ENCODE measurements at places on chromosomes 7 and 10.
A peak's percentile ranks its signal among the peaks of the same experiment; 100 is the strongest.

GRCh38 chr10:75620356-75620755 is 188.9 kb downstream of the LRMDA start:
- DNase-seq = no peak

DNA sequence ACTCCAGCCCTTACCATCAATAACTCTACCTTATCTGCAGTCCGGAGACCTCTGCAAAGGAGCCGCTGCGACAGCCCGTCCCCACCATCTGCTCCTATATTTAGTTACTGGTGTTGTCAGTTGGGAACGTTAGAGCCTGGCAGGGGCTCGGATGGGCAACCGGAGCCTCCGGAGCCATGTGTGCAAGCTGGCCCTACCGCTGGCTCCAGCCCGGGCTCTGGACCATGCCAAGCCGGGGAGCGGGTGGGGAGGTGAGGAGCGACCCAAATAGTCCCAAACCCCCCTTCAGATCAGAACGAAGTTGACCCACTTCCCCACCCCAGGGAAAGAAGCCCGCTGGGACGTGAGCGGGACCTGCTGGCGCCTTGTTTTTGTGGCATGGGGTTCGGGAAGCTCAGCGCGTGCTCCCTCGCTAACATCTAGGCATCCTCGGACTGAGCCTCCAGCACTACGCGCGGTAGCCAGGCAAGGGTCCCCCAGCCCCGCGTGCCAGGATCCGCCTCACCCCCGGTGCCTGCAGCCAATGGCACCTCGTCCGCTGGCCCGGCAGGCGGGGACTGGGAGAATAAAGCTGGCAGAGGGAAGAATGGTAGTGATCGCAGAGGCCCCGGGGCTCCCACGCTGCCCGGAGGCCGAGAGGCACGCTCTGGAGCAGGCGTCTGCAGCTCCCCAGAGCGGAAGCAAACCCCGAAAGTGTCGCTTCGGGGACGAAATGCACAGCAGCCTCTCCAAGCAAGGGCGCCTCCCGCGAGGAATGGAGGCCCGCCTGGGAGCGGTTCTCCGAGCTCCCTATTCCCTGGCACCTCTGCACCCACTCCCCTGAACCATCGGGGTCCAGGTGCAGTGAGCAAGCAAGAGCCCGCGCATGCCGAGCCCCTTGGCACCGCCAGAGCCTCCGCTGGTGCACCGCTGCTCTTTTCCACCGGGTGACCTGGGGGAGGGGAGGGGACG is 679 bp downstream of the LRRC20 start:
- peak; percentile 52 for DNase-seq

DNA sequence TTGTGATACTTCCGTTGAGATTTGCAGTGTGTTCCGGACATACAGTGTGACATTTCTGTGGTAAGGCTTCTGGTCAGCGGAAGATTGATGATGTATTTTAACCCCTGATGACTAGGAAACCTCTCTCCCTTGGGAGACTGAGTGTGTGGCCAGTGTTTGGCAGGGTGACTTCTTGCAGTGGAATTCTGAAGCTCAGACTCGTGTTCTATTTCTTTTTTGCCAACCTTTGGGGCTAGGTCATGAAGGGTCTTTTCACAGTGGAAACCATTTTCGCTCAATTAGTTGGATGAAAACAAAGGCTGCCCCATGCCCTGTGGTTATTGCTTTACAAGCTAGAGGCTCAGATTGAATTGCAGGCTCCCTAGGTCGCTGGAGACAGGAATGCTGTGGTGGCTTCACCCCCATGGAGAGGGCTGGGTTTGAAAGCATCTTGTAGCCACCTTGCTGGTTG is 288.9 kb downstream of the BBS9 start:
- no peak for DNase-seq

- peak; percentile 28 for DNase-seq
These were observed 91.4 kb upstream of the MACROH2A2 start for GRCh38 chr10:69960988-69961880.

DNA sequence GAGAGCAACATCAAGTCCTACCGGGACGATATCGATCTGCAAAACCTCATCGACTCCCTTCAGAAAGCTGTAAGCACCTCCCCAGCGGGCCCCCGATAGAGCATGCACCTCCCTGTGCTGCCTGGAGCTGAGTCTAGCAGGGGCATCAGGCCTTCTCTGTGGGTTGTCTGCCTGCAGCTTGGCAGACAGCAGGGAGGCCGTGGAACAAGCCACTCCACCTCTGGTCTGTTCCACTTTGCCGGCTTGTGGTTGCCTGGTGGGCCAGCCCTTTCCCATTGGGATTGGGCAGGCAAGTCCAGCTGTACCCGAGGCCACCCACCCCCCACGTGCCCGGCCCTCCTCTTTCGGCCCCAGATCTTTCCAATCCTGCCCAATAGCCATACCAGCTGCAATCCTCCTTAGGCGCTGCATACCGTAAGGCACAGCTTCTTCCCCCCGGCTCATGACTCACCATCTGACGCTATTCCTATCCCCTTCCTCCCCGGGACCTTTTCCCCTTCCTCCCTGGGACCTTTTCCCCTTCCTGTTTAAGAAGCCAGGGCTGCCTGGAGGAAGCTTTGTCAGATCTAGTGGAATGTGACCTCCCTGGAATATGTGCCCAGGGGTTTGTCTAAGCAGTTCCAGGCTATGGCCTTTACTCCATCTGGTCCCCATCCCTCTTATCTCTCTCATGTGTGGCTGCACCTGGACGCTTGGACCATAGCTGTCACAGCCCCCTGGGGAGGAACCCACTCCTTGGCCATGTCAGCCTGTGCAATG is 28.1 kb upstream of the SH2D4B start:
- DNase-seq = peak; percentile 50

DNA sequence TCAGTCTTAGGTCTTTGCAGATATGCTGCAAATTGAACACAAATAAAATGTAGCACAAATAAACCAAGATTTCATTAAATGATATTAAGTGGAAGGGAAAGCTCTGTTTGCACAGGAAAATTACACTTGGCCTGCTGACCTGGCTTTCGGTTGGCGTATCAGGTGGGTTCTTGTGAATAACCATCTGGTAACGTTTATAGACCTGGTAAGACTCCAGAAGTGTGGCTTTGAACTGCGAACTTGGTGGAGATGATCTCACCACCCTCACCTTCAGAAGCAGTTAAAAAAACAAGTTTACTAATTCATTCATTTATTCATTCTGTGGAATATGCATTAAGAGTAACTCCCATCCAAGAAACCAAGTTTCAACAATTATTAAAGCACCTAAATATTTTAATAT is 28.1 kb downstream of the ATE1 start:
- DNase-seq = no peak

DNA sequence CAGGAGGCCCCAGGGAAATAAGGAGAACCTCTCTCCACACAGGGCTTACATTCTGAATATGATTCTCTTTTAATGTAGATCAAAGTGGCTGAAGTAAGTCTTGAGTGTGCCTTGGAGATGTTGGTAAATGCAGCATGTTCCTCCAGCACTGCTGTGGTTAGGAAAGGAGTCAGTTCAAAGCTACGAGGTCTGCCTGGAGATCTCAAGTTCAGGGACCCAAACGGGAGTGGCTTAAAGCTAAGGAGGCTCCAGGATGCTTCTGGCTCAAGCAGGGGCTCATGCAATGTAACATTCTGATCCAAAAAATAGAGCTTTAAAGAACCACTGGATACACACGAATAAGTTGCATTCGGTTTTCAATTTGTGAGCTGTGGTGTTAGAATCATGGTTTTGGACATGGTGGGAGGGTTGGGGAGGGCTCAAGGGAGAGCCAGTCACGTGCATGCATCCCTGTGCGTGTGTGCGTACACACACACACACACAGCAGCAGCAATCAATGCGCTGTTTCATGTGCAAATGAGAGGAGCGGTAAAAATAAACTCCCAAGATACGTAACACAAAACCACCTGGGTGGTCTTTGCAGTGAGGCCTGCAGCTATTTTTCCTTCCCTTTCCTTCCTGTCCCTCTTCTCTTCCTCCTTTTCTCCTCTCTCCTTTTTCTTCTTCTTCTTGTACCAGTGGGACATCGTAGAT is 70.5 kb downstream of the AOAH start:
- DNase-seq = no peak

- DNase-seq = no peak
These were observed 50.3 kb downstream of the SVIL start for GRCh38 chr10:29584436-29584835.

- DNase-seq = no peak
These were observed 118.7 kb upstream of the COL1A2 start for GRCh38 chr7:94276027-94276426.

- no peak for DNase-seq
These were observed 322.4 kb downstream of the ADARB2 start for GRCh38 chr10:1414893-1415292.

DNA sequence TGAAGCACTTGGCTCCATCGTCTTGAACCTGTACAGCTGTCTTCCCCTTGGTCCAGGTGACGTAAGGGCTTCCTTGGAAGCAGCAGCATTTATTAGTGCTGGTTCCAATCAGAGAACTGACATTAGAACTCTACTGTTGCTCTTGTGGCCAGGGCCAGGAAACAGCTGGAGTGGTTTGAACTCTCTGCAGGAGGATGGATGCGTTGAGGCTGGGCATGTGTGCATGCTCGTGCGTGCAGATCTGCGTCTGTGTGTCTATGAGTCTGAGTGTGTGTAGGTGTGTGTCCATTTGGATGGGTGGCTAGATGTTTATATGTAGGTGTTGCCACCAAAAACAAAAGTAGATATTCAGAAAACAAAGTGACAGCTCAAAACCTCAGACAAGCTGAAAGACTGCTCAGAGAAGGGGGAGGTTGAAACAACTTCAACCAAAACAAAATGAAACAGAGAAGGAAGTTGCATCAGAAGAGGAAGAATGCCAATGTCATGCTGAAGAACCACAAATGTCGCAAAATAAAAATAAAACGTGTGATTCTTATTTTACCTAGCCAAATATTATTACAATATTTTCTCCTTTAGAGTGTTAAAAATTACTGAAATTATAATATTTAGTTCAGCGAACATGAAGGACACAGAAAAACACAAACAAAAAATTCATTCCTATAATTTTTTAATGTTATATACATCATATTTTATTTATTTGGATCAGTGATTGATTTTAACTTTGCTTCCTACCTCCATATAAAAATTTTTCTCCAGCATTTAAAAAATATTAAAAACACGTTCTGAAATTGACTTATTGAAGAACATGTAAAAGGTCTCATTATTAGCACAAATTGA is 96.1 kb upstream of the MKLN1 start:
- DNase-seq = no peak

DNA sequence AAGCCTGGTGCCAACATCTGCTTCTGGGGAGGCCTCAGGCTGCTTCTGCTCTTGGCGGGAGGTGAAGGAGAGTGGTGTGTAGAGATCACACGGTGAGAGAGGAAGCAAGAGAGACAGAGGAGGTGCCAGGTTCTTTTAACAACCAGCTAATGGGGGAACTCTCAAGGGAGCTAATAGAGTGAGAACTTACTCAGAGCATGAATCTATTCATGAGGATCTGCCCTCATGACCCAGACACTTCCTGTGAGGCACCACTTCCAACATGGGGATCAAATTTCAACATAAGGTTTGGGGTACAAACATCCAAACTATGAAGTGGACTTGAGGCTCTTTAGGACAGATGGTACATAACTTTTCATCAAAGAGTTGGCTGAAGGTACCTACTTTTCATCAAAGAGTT is 5.1 kb upstream of the ZNF32 start:
- DNase-seq = no peak

GRCh38 chr10:11012421-11013295 is 5.0 kb upstream of the CELF2 start:
- DNase-seq = no peak

GRCh38 chr10:44564790-44565189 is 179.9 kb upstream of the CXCL12 start:
- no peak for DNase-seq

DNA sequence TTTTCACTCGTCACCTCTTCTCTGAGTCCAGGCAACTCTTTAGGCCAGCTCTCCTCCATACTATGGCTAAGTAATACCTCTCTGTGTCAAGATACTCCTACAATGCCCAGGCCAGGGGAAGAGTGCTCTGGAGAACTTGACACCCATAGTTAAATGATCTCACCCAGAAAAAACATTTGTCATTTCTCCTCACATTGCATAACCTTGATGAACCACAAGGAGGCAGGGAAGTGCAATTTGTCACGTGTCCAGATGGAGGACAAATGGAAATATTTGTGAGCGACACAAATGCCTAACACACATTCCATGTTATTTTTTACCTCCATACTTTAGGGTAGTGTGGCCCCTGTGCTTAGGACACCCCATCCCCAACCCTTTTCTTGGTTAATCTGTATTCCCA is 78.3 kb downstream of the HTR7 start:
- peak; percentile 23 for DNase-seq

GRCh38 chr10:98209441-98209840 is 58.6 kb downstream of the LOXL4 start:
- no peak for DNase-seq

- no peak for DNase-seq
These were observed 2.1 kb downstream of the CAV1 start for GRCh38 chr7:116526897-116527296.

- DNase-seq = no peak
These were observed 74.2 kb downstream of the MAD1L1 start for GRCh38 chr7:2158331-2159175.

GRCh38 chr7:97506728-97507127 is 225.2 kb upstream of the TAC1 start:
- no peak for DNase-seq

DNA sequence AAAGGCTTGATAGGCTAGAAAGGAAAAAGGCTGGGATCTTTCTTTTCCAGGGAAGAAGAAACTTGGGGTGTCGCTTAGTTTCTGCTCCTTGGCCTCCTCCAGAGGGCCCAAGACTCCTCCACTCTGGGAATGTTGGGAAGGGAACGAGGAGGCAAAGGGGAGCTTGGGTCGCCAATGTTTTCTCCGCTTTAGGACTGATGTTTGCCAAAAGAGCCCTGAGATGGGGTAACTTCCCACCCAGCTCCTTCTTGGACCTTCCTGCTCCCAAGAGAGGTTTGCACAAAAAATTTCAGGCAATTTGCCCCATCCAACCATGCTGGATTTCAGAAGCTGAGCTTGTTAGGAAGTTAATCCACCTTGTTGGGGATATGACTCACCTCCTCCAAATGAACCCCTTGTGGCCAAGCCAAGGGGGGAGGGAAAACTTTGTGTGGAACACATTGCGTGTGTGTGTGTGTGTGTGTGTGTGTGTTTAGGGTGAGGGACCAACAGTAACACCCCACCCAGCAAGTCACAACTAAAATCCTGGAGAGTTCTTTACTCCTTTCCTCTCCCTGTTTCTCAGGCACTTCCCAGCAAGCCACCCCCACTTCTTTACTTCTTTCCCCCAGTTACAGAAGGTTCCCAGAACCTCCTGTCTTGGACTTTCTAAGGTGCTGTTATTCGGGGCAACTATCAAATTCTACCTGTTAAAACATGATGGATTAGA is 8.7 kb upstream of the HOXA2 start:
- peak; percentile 83 for DNase-seq

DNA sequence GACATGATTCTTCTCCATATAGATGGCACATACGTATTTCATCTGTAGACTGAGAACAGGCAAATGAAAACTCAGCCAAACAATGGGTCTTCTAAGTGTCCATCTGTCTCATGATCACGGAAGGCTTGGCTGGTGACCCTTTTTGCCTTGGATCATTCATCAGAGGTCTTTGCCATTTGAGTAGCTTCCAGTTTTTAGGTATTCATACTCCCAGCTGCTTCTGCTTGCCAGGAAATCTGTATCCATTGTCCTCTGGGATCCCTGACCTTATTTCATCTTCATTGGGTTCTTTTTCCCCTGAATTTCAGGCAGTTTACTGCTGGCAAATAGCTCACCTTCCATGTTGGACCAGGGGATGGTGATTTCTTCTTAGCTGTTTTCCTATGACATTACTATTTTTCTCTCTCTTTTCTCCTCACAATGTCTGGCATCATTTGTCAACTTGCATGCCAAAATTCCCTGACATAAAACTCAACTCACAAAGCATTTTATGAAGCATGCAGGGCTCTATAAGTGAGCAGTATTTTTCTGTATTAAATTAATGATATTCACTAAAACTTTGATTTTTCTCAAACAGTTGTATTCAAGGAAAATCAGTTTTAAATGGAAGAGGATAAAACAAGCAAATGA is 241.2 kb downstream of the DNAJB9 start:
- no peak for DNase-seq

All from HT-29 (cell line).